ENCODE measurements at places on chromosomes 4 and X.

DNA sequence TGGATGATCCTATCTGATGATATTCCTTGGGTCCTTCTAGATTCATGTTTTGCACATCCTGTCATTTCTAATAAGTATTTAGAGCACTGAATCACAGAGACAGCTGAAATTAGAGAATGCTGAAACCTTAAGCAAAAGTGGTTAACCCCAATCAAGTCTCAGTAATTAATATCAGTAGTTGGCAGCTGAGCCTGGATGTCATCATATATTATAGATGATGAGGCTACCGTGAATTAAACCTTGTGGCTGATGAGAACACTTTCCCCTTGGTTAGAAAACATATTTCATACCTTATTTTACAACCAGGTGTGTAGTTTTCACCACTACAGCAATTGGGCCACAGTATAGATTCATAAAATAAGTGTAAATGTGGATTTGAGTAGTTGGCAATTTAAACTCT, 499.0 kb downstream of the PDGFC start:
- peak; percentile 13 for DNase-seq

GRCh38 chrX:100363896-100364295, 46.2 kb downstream of the PCDH19 start:
- no peak for DNase-seq

DNA sequence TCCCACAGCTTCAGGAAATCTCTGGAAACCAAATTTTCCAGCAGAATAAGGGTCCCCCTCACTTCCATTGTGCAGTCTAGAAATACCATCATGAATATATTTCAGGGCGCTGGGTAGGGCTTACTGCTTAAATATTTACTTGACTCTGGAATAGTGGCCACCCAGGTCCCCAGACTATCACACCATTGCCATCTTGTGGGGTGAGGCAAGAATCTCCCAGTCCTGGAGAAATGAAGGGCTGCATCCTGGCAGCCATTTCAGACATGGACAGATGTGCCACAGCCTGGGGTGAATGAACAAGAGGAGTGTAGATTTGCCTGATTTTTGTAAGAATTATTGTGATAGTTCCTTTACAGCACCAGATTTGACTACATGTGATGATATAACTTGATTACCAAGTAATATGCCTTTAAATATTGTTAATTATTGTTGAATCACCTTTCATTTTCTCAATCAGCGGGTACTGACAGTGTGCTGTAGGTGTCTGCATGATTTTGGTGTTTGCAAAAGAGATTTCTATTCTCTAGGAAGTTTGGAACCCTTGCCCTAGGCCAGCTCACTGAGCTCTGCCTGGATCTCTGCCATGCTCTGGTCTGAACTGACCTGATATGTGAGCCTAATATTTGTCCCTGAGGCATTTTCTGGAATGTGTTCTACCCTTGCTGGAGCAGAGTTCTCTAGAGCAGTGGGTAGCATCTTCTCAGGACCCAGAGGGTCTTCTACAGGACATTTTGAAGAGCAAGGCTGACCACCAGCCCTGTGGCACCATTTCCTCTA, 183.4 kb downstream of the KIT start:
- DNase-seq: peak; percentile 72

DNA sequence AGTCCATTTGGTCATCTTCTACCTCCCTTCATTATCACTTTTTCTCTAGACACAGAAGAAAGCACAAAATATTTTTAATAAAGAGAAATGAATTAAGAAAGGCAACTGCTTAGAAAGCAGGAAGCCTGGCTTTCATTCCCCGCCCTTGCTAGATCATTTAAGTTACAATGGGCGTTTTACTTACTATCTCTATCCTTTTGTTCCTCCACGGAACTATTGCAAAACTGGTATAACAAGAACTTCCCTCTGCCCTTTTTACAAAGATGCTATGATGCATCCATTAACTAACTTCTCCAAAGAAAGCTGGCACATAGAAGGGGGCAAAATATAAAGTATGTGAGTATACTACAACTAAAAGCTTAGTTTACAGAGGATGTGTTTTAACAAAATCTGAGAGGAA, 434.5 kb upstream of the FTHL17 start:
- no peak for DNase-seq

GRCh38 chr4:80321776-80322175, 13.8 kb upstream of the CFAP299 start:
- no peak for DNase-seq

- no peak for DNase-seq
These were observed 1.8 kb upstream of the MID1 start for GRCh38 chrX:10622197-10622596.

GRCh38 chr4:177487977-177488376, 45.7 kb upstream of the AGA start:
- DNase-seq: no peak

DNA sequence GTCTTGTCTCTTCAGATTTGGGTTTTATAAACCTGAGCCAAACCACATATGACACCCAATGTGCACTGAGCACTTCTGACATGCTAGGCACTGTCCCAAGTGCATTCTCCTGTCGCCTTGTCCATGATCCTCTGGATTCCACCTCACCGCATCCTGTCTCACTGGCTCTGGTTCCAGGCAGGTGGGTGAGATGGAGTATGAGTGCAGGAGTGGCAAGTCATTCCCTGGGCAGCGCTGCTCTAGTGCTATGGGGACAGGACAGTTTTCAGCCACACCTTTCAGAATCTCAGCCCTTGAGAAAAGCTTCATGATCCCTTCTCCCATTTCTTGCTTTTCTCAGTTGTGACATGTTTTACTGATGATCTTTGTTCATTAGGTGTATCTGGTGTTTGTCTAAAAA, 66.4 kb downstream of the NSD2 start:
- no peak for DNase-seq

GRCh38 chrX:97995834-97996233, 1112.1 kb downstream of the RPA4 start:
- DNase-seq: no peak

GRCh38 chr4:73727685-73728084, 12.7 kb upstream of the CXCL8 start:
- DNase-seq: no peak

- DNase-seq: peak; percentile 75
These were observed 69.3 kb downstream of the MGST2 start for GRCh38 chr4:139734875-139735380.
